ENCODE measurements at places on chromosomes 1 and 21.
A peak's percentile ranks its signal among the peaks of the same experiment; 100 is the strongest.

DNA sequence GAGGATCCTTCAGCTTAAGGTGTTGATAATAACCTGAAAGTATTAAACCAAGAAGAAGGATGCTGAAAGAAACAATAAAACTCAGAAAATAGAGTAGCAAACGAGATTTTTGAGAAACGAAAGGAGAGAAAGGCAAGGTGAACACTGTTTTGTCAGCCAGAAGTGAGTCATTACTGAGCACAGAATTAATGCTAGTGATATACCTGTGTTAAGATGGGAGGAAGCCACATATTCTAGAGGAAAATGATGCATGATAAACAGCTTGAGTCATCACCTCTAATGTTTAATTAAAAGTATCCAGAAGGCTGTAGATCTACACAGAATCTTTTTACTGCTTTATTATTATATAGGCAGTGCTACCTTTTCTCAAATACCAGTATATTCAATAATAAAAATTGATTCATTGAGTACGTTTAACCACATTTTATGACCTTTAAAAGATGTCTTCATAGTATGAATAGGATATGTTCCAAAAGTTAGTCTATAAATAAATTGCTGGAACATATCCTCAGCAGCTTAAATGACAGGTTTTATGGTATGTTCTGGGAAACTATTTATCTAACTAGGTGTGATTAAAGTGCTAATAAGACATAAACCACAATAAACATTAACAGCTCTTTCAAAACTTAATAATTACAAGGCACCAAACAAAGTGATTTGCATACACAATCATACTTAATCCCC lies 10.3 kb downstream of the SH3GLB1 start:
- no peak for DNase-seq

- DNase-seq: no peak
These were observed 86.8 kb downstream of the FBXO2 start for GRCh38 chr1:11567244-11568065.

GRCh38 chr1:81799939-81800694 lies 617 bp upstream of the ADGRL2 start:
- no peak for DNase-seq

GRCh38 chr1:33130297-33130696 lies 49.3 kb downstream of the AZIN2 start:
- peak; percentile 22 for DNase-seq

GRCh38 chr1:87393445-87394085 lies 64.9 kb downstream of the LMO4 start:
- DNase-seq: no peak

DNA sequence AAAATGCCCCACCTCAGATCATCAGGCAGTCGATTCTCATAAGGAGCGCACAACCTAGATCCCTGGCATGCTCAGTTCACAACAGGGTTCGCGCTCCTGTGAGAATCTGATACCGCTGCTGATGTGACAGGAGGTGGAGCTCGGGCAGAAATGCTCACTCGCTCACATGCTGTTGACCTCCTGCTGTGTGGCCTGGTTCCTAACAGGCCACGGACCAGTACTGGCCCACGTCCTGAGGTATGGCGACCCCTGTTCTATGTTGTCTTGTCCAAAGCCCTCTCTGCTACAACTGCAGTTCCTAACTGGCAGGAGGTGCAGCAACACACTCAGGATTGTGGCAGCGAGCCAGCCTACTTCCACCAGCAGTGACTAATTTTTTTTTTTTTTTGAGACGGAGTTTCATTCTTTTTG lies 70.6 kb downstream of the CLSTN1 start:
- DNase-seq: no peak

- DNase-seq: peak; percentile 25
These were observed 25.4 kb upstream of the ALDH4A1 start for GRCh38 chr1:18927654-18928272.

DNA sequence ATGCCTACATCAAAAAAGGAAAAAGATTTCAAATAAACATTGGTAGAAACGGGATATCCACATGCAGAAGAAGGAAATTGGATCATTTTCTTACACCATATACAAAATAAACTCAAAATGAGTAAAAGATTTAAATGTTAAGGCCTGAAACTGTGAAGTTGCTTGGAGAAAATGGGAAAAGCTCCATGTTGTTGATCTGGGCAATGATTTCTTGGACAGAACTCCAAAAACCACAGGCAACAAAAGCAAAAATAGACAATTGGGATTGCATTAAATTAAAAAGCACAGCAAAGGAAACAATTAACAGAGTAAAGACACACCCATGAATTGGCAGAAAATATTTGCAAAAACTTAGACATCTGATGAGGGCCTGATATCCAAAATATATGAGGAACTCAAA lies 105.2 kb upstream of the APP start:
- no peak for DNase-seq

DNA sequence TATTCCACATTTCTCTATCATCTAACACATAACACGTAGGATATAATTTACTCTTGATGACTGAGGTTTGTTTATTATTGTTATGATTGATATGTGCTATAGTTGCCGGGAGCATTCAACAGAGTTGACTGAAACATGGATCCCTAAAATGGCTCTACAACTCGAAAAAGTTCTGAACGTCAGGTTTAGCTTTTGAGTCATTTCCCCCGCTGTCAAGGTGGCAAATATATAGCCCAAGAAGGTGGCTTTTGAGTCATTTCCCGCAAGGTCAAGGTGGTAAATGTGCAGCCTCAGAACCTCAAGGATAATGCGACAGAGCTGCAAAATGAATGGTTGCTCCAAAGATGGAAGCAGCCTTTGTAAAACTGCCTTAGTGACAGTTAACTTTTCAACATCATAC lies 104.0 kb downstream of the NIBAN1 start:
- DNase-seq: no peak

GRCh38 chr1:219883400-219884332 lies 44.7 kb downstream of the SLC30A10 start:
- no peak for DNase-seq

- no peak for DNase-seq
These were observed at the start of gene TRIM46 for GRCh38 chr1:155173478-155174323. TRIM46 (plus strand) TSS chr1:155173849; CDS start chr1:155173967, 118 bp downstream.

- no peak for DNase-seq
These were observed 49.4 kb downstream of the LAMC2 start for GRCh38 chr1:183235503-183235902.

DNA sequence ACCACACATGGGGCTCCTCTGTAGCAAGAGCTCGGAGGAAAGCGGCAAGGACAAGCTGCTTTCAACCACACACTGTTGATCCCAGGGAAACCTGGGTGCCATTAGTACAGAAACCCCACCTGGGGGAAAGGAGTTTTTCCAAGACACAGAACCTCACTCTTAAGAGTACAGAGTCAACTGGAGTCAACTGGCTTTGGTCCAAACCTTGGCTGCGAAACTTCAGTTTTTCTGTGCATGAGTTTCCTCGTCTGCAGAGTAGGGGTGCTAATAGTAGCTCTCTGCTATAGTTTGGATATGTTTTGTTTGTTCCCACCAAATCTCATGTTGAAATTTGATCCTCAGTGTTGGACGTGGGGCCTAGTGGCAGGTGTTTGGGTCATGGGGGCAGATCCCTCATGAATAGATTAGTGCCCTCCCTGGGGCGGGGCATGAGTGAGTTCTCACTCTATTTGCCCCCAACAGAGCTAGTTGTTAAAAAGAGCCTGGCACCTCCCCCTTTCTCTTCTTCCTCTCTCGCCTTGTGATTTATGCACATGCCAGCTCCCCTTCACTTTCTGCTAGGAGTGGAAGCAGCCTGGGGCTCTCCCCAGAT lies 161.1 kb downstream of the PIGK start:
- DNase-seq: no peak

DNA sequence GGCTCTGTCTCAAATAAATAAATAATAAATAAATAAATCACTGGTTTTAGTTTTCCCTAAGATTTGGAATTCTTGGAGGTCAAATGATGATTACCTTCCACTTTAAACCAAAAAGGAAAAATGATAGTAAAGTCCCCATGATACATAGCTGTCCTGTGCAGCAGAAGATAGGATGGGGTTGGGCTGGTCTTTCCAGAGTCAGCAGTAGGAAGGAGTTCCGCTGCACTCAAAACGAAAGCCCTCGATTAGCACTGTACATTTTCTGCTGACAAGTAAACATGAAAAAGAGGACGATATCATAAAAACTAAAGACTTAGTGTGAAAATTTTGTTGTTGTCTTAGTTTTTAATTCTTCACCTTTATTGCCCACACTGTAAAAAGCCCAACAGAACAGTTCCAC lies 79.7 kb downstream of the ATP5PO start:
- DNase-seq: no peak

DNA sequence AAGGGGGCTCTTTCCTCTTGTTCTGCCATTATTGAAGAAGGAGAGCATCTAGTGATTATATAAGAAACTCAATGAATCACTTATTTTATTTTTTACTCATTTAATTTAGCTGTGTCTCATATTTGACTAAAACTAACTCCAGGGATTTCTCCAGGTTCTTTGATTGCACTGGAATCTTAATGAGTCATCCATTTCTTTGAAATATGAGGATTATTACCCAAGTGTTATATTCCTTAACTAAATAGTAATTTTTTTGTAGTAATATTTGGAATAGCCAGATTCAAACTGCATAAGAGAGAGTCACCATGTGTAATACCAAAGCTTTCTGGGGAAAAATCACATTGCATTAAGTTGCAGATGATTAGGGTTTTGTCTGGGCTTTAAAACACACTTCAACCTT lies 59.5 kb downstream of the NTMT2 start:
- DNase-seq: no peak

DNA sequence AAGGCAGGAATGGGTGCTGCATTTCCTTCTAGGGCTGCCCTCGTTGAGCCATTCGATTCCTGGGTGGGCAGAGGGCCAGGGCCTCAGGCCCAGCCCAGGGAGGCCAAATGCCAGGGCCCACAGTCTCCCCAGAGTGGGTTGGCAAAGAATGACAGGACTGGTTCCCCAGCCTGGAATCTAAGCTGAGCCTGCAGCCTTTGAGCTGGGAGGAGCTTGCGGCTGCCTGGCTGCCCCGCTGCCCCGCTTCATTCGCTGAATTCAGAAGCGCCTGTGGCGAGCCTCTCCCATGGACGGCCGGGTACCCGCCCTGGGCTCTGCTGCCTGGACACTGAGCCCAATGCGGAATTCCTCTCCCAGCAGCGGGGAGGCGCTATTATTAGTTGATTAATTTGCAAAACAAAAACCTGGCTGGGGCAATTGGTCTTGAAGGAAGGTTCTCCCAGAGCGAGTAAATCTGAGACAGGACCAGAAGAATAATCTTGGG lies 32.3 kb upstream of the TARDBP start:
- DNase-seq: no peak

DNA sequence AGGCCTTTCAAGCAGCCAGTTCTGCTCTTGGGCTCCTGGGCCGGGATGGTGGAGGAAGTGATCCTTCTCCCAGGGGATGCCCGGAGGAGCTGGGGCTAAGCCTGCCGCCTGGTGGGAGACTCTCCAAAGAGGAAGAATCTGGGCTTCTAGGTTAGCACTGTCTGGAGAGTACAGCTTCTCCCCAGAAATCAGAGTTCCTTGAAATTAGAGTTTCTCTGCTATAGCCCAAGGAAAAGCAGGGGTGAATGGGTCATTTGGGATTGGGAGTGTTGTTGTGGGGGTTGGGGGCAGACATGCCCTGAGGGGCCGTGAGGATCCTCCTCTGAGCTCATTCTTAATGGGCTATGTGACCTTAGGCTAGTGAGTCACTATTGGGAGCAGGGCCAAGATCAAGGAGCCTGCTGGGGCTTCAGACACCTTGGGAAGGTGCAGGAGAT lies 6.5 kb downstream of the LGR6 start:
- no peak for DNase-seq

DNA sequence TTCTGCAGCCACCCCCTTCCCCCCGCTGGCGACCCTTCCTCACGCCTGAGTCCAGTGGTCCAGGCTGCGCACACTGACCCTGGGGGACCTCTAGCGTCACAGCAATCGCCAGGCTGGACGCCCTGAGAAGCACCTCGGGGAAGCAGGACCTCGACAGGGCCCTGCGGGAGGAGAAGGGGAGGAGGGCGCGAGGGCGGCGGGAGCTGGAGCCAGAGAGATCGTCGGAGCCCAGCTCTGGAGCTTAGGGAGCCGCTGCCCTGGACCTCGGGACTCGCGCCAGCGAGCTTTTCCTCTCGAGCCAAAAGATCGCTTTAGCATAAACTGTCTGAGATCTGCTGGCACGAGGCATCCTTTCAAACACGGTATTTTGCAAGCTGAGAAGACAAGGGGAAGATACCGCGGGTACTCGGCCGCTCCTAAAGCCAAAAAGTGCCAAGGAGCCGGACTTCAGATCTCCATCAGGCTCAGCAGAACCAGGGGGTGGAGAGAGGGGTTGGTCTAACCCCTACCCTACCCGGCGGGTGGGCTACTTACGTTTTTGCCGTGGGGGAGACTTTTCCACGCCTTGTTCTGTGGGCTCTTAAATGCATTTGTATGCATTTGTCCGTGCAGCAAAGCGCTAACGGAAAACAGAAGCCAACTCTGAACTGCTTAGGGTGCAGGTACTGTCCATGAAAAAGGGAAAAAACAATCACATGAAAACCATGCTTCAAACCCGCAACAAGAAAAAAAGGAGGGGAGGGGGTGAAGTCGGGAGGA lies 586 bp downstream of the COL24A1 start:
- DNase-seq: no peak

DNA sequence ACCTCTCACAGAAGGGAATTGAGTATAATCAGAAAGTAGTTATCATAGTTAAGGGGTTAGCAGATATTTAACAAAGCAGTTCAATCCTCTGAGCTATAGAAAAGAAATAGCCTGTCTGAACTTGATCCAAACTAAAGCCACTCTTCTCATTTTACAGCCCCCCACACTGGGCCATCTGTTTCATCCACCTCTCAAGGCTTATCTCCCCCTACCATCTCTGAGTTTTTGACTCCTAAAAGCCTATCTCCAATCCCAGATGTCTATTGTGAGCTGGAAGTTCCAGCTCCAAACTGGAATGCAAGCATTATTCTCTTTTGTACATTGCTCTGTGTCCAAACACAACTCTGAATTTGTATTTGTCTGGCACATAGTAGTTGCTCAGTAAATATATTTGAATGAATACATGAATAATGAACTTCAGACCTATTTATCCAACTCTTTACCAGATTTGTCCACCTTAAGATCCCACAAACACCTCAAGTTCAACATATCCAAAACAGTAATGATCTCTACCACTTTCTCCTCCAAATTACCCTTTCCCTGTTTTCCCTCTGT lies 98.1 kb downstream of the PLPP3 start:
- no peak for DNase-seq

DNA sequence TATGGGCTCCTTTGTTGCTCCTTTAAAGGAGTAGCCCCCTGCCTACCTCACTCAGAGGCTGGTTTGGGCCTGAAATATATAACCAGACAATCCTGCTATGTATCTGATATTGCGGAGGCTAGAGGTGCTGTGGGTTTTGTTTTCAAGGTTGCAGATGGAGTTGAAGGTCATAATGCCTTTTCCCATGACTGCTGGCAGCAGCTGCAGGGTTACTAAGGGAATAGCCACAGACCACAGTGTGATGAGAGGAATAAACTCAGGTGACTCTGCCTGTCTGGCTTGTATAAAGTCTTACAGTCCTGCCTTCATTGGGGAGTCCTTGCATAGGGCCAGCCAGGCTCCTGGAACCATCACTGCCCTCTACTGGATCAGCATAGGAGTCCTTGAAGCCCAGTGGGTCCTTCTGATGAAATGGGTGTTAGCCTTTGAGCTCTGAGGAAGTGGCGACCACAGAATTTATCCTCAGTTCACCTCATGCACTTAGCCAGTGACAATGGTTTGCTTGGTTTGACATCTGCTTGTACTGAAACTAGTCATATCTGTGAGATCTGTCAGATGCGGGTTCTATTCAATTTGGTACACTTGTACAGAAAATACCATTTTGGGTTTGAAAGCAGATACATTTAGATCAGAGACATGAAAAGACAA lies 174.4 kb upstream of the HMCN1 start:
- DNase-seq: peak; percentile 35

GRCh38 chr1:59499273-59499942 lies 202.5 kb downstream of the FGGY start:
- no peak for DNase-seq

Data from stimulated activated CD4-positive, alpha-beta T cell treated with anti-CD3 and anti-CD28 coated beads, Interleukin-15, amount 100 ng/mL, for 48 hours (primary cell).